Activated CD4-positive, alpha-beta T cell treated with anti-CD3 and anti-CD28 coated beads for 4 hours (primary cell): ENCODE measurements at places on chromosomes 2 and 18.

DNA sequence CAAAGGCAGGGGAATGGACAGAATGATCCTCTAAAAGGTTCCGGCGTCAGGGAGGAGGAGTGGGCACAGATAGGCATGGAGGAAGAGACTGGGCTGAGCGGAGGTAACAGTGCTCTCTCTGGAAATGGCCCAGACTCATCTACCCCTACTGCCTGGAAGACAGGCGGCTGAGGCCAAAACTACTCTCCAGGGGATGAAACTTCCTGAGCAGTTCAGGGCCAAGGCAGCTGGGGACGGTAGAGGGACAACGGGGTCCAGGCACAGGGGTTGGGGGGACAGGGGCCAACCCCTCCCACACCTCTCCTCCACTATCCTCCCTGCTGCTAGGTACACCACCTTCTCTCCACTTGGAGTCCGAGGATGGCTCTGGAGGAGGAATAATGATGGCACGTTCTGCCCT, 94.3 kb downstream of the TNS1 start:
- no peak for DNase-seq

- no peak for DNase-seq
Observed at GRCh38 chr18:58363767-58364540, 264.9 kb downstream of the ALPK2 start.

GRCh38 chr2:223641082-223641481, 38.9 kb upstream of the SCG2 start:
- DNase-seq, result no peak

- DNase-seq, result no peak
Observed at GRCh38 chr2:72394541-72395070, 246.9 kb upstream of the CYP26B1 start.

GRCh38 chr2:9029721-9030120, 26.2 kb upstream of the MBOAT2 start:
- no peak for DNase-seq

- DNase-seq, result no peak
Observed at GRCh38 chr2:6254441-6254840, 562.3 kb downstream of the SOX11 start.

- peak; percentile 52 for DNase-seq
Observed at GRCh38 chr18:76405681-76406356, 89.2 kb downstream of the ZNF516 start.

DNA sequence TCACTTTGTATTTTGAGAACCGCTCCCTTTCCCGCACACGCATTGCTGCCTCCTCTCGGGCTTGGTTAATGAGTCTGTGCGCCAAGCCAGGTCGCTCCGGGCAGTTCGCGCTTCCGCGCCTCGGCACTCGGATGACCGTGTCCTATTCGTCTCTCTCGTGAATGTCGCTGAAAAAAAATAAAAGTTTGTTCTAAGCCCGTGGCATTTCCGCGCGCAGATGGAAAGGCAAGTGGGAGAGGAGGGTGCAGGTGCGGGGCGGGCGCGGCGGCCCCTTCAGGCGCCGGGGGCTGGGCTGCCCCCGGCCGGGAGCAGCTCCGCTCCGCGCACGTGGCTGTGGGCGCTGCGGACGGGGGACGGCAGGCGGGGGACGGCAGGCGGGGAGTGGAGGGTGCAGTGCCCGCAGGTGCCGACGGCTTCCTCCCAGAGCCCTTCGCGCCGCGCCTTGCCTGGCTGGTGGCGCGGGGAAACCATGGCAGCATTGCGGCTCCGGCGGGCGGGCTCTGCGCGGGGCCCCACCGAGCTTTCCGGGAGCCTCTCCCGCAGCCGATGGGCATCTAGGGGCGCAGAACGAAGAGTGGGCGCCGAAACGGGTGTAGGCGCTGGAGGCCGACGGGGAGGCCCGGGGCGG, 159.6 kb upstream of the SIX2 start:
- no peak for DNase-seq

- DNase-seq, result no peak
Observed at GRCh38 chr2:109702250-109702985, 88.3 kb downstream of the SOWAHC start.

DNA sequence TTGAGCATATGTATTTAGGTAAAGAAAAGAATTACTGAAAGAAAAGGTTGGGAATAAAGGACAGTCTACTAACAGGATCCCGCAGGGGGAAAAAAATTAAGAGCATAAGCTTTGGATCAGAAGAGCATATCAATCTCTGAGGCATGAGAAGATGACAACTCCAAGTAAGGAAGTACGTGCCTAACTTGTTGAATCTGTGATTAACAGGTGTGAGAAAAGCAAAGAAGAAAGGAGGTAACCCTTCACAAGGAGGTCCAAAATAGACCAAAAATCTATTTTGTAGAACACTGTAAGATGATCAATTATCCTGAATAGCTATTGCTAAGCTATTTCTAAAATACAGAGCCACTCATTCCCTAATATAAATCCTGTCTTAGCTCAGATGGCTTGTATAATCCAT, 32.8 kb downstream of the TRIP12 start:
- no peak for DNase-seq

DNA sequence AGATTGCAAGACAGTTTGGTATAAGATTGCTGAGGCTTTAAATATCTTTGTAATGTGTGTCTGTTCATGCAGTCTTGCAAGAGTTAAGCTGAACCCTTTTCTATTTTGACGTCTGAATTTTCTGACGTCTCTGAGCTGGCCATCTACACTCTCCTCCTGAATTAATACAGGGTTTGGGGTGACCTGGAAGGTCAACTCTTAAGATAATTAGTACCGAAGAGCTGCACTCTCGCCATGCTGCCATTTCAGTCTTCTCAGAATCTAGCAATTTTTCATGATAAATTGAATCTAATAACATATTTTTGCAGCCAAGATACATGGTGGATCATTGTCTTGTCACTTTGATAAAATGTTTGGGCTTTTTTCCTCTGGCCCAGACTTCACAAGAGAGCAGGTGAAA, 1245.2 kb upstream of the CELF4 start:
- DNase-seq, result no peak

GRCh38 chr18:41700416-41700815, 254.6 kb upstream of the PIK3C3 start:
- no peak for DNase-seq

DNA sequence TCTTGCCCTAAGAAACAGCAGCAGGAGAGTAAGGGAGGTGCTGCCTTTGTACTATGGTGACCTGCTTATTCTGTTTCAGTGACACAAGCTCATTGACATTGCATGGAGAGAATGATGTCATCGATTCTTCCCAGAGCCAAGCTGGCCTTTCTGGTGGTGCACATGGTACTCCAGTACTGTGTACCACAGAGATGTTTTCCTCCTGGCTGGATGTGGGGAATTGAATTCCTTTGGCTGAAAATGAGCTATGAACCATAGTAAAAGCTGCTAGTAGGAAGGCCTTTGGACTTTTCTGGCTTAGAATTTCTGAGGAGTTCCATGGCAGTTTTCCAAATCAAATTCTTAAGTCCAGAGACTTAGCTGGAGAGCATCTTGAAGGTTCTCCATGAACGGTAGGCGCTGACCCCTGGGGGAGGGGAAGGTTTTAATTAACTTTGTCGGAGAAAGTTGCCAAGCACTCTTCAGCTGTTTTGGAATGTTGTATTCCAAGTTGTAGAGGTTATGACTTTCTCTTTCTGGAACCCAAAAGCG, 17.1 kb upstream of the B3GNT2 start:
- DNase-seq, result no peak

DNA sequence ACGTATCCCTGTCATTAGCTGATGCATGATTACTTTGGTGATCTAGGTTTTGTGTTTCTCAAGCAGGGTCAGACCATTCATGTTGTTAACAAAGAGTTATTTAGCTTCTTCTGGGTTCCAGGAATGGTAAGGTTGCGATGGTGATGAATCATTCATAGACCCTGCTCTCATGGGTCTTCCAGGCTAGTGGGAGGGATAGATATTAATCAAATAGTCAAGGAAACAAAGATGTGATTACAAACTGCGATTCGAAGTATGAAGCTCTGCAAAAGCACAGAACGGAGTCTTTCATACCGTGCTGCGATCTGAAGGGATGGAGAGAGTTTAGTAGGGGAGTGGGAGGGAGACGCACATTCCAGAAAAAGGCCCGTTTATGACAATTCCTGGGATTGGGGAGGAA, 42.1 kb downstream of the CAVIN2 start:
- DNase-seq, result no peak

DNA sequence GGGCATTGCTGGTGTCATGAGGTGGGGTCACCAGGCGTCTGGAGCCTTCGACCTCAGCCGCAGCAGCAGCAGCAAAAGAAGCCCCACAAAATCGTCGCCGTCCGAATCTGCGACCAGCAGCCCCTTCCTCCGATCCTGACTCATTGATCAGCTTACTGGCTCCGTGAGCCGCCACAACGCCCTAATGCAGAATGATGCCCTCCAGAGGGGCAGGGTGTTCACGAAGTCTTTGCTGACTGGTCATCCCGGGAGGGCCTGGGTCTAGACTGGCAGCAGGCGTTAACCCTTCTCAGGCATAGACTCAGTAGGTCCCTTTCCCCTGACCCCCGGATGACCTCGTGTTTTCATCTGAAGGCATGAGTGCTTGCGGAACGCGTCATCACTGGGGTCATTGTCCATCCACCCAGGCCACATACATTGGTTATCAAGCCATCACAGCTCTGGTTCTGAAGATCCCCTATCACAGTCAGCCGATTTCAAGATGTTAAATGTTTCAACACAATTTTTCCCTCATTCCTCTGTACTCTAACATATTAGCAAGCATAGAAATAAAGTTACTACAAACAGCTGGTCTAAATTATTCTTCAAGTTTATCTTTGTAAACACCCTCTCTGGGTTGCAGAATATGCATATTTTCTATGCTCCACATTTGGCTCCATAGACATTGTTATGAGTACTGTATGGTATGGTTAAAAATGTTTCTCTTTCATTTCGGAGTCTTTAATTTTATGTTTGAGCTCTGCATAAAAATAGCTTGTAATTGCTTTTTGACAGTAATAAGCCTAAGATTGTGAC, 83.3 kb upstream of the SALL3 start:
- DNase-seq, result no peak

- DNase-seq, result no peak
Observed at GRCh38 chr2:3962719-3963118, 259.3 kb downstream of the DCDC2C start.

DNA sequence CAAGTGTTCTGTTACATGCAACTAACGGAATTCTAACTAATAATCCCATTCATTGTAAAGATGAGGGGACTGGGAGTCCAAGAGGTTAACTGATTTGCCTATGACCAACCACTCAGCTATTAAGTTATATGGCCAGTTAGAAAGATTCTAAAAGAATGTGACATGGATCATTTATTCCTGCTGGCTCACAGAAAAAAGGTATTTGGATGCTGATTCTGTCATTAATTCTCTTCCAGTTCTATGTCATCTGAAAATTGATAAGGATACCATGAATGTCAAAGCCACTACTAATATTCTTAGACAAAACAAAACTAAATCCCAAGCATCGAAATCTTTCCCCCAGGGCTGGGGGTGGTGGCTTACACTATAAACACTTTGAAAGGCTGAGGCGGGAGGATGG, 41.2 kb upstream of the GORASP2 start:
- no peak for DNase-seq

GRCh38 chr2:72840066-72840465, 14.2 kb upstream of the EXOC6B start:
- DNase-seq, result no peak

DNA sequence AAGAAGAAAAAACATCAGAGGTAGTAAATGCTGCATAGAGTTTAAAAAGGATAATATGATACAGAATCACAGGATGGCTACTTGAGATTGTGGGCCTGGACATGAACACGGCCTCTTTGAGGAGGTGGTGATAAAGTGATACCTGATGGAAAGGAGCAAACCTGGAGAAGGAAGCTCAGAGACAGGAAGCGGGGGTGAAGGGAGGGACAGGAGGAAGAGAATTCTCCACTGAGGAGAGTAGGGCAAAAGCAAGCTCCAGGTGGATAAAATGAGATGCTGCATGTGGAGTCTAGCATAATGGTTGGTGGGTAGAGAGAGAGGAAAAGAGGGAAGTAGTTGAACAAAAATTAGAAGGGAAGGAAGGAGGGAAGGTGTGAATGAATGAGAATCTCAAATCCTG, 77.0 kb upstream of the GALNT3 start:
- no peak for DNase-seq

GRCh38 chr2:111160758-111161157, 40.0 kb downstream of the BCL2L11 start:
- no peak for DNase-seq

DNA sequence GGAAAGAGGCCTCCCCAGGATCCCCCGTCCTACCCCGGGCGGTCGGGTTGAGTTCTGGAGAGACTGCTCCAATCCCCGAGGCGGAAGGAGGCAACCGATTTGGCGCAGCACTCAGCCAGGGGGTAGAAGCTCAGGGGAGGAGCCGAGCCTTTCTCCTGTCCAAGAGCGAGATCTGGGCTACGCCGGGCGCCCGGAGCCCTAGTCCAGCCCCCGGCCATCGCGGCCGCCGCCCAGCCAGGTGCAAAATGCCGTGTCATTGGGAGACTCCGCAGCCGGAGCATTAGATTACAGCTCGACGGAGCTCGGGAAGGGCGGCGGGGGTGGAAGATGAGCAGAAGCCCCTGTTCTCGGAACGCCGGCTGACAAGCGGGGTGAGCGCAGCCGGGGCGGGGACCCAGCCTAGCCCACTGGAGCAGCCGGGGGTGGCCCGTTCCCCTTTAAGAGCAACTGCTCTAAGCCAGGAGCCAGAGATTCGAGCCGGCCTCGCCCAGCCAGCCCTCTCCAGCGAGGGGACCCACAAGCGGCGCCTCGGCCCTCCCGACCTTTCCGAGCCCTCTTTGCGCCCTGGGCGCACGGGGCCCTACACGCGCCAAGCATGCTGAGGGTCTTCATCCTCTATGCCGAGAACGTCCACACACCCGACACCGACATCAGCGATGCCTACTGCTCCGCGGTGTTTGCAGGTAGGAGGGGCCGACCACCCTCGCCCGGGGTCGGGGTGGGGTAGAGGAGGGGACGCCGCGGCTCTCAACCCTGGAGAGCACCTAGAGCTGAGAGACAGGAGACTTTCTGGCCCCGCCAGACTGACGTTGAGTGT, at the start of gene DYSF:
DYSF (plus strand) TSS at position 158 of the 817 bp plus-strand sequence.
- no peak for DNase-seq

- no peak for DNase-seq
Observed at GRCh38 chr2:140695155-140695554, 1435.7 kb downstream of the LRP1B start.

- no peak for DNase-seq
Observed at GRCh38 chr2:124668161-124668560, 643.1 kb downstream of the CNTNAP5 start.
